Activated CD4-positive, alpha-beta T cell treated with anti-CD3 and anti-CD28 coated beads, Interleukin-2, Interleukin-6, amounts not matched to agents 100 ng/mL and 50 ng/mL, durations not matched to agents 16 hours and 8 hours (primary cell): ENCODE measurements at places on chromosomes 2 and 18.
A peak's percentile ranks its signal among the peaks of the same experiment; 100 is the strongest.

DNA sequence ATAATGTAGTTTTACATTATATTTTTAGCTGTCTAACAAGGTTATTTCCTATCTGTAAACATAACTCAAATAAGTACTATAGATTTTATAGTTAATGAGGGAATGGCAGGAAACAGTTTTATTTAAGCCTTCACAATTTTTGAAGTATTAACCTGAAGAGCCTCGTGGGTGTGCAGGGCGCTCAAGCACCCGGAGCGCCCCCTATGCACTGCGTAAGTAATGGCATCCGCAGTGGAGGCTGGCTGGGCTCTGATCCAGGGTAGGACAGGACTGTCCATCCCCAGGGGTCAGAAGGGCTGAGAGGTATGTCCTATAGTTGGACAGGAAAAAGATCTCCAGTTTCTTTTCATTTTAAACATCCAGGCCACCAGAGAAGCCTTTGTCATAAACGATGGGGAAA lies 8.2 kb upstream of the GBX2 start:
- DNase-seq: peak; percentile 35

GRCh38 chr2:153604133-153604532 lies 125.6 kb upstream of the RPRM start:
- DNase-seq: no peak

- peak; percentile 49 for DNase-seq
Measured at GRCh38 chr18:42028247-42028832, 73.3 kb downstream of the PIK3C3 start.

DNA sequence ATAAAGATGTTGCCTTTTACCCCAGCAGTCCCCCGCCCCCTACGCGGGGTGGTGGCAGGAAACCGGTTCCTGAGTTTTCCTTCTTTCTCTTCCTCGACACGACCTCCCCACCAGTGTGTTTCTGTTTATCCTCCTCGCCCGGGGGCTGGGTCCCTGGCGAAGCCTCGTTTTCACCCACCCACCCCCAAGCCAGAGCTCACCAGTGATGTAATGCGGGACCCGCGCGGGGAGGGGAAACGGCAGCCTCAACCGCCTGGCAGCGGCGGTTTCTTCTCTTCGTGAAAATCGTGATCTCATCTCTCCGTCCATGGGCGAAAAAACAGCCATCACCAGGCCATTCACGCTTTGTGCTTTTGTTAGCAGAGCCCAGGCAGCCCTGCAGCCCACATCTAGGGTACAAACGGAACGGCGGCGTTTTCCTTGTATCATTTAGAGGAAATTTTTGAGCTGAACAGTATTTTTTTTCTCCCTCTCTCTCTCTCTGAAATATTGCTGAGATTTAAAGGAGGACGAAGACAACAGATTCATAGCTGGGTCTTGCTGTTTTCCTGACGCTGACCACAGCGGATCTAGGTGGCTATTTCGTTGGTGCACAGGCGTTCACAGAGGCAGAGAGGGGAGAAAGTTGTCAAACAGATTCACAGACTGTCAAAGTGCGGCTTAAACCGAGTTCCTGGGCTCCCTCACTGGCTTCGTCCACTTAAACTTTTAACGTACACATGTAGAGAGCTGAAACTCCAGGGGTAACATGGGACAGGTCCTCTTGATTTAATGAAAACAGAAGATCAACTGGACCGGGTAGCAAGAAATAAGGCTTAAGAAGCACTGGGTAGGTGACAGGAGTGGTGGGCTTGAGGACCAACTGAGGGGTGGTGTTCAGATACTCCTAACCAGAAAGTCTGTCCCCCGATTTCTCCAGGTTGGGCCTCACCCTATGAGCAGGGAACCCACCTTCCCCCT lies 21.9 kb upstream of the PAX3 start:
- no peak for DNase-seq

DNA sequence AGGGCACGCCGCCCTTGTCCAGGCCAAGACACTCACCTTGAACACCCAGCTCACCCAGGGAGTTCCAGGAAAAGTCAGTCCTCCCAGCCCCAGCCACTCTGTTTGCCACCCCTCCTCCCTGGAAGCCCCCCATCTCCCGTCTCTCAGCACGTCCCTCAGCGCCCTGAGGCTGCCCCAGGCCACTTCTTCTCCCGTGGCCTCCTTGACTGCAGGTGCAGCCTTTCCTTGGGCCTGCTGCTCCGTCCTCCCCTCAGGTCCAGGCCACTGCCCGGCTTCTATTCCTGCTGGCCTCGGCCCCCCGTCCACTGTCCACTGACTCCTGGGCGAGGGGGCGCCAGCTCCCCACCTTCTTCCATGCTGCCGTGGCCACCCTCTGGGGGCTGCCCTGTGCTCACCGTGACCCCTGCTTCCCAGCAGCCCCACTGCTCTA lies 239.1 kb downstream of the HDAC4 start:
- DNase-seq: no peak

- no peak for DNase-seq
Measured at GRCh38 chr2:193988784-193989183, 1668.2 kb upstream of the SLC39A10 start.

DNA sequence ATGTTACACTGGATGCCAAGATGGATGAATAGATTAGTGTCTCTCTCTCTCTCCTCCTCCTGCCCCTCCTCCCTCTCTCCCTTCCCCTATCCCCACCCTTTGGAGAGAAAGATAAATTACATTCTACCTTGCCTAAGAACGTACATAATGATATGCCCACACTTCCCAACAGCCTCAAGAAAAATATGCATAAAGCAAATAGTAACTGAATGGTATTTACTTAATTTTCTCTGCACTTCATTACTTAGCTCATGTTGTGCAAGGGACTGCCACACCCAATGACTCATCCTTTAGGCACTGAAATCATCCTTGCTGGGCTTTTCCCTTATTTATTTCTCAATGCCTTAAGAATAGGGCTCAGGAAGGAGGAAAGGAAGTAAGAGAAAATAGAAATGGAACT lies 137.3 kb upstream of the PID1 start:
- DNase-seq: no peak

GRCh38 chr2:230898016-230898712 lies 26.9 kb downstream of the GPR55 start:
- DNase-seq: no peak

- peak; percentile 15 for DNase-seq
Measured at GRCh38 chr2:190267302-190267701, 52.3 kb downstream of the HIBCH start.

GRCh38 chr2:201929281-201930026 lies 104.2 kb upstream of the FZD7 start:
- no peak for DNase-seq

DNA sequence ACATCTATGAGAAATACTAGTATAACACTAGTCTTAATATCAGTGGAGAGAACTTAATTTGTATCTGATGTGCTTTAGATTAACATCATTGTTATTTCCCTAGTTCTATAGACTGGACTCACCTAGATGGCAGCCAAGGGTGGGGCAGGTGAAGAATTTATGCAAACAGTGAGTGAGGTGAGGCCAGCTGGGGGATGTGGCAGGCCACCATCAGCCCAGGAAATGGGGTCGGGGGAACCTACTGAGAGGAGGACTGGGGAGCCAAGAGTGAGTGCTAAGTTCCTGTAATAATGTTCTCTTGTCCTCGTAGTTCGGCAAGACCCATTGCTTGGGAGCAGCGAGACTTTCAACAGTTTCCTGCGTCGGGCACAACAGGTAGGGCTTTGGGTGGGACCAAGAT lies 2.5 kb downstream of the SNX17 start:
- DNase-seq: no peak

DNA sequence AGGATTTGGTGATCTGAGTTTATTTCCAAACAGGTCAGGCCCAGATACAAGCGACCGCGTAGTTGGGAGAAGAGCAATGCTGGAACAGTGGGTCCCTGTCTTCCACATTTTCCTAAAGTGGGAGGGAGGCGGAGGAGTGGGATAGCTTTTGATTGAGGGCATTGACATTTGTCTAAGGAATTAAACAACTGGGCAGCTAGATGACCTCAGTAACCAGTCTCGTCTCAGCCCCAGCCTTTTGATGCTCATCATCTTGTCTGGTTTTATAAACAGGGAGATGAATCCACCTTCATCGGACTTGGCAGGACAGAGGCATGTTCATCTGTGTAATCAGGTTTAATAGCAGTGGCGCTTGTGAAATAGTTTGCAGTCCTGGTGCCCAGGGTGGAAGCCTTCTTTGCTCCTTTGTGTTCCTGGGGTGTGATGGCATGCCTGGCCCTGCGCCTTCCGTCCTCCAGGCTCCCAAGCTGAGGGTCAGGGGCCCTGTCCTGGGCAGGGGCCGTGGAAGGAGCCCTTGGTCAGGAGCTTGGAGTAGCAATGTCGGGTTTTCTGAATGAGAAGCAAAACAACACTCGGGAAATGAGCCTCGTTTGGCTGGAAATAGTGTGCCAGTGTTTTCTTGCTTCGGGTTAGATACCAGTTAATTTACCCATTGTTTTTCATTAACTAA lies 193.8 kb downstream of the FAM210A start:
- no peak for DNase-seq

- DNase-seq: no peak
Measured at GRCh38 chr18:53586923-53587322, 637.5 kb downstream of the MBD2 start.

DNA sequence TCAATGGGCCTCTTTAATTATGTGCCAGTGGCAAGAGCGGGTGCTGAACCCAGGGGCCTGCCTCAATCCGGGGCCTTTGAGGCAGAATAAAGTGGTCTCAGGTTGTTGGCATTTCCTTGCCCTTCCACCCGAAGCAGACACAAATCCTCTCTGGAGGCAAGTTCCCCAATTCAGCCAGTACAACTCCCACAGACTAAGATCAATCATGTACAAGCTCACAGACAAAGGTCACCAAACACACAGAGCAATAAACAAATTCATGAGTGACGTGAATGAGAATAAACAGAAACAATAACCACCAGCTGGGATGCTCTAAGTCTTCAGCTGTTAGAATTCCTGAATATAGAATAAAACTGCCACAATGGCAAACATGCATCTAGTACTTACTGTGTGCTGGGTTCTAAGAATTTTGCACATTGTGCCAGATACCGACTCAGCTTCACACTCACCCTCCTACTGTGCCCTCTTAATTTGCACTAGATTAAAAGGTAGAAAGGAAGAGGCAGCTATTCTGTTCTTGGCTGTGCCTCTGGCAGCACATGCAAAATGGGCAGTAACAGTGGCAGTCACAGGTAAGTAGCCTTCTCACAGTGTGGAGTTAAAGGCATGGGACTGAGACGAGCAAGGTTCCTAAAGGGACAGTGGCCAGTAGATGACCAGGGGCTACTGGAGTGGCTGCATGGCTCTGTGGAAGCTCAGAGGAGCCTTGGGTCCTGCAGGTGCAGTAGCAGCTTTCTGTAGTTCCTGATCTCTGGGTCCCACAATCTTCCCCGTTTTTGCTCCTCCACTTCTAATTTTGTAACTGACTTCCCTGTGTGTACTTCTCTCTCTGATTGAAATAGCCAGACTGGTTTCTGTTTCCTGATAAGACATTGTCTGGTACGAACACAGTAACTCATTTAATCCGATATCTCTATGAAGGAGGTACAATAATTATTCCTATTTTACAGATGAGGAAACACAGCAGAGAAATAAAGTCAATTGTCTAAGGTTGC lies 34.6 kb upstream of the IL1B start:
- DNase-seq: no peak

GRCh38 chr2:223101340-223102039 lies 49.5 kb downstream of the KCNE4 start:
- DNase-seq: no peak

- DNase-seq: no peak
Measured at GRCh38 chr2:37809931-37810570, 115.0 kb upstream of the RMDN2 start.

GRCh38 chr18:23964282-23965238 lies 50.0 kb upstream of the TTC39C start:
- peak; percentile 48 for DNase-seq

- no peak for DNase-seq
Measured at GRCh38 chr2:231200805-231201474, 2.5 kb downstream of the ARMC9 start.

DNA sequence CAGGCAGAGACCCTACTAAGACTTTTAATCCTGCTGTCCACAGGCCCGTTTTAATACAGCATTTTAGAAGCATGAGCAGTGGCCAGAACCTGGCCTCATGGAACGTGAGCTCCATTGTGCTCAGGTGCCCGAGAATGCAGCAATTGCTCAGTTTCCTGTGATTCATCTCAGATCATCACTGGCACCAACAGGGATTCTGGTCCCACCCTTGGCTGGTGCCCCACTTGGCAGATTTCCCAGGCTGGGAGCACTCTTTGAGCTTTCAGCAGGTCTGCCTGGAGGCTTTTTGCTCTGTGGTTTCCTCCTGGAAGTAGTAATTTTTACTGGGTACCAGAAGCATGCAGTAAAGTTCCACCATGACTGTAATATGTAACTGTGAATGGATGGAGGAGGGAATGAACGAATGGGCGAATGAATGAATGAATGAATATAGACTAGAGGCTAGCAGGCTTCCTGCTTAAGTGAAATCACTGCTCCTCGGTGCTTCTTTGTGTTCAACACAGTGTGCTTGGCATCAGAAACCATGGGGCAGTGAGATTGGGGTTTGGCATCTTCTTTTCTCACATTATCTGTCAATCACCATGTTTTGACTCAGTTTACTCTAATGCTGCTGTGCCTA lies 312.9 kb downstream of the PRKCE start:
- no peak for DNase-seq

- DNase-seq: no peak
Measured at GRCh38 chr18:3255611-3256165, 6.2 kb upstream of the MYL12B start.

DNA sequence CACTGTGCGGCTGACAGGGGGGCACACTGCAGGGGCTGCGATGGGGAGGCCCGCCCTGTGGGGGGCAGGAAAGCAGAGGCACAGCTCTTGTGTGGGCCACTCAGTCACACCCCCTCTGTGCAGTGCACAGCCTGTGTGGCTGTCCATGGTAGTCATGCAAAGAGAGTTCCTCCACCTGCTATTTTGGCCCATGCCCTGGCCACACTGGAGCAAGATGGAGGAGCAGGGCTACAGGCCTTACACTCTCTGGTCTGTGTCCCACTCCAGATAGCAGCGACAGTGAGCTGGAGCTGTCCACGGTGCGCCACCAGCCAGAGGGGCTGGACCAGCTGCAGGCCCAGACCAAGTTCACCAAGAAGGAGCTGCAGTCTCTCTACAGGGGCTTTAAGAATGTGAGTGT lies 28.5 kb upstream of the FAHD2A start:
- DNase-seq: no peak

DNA sequence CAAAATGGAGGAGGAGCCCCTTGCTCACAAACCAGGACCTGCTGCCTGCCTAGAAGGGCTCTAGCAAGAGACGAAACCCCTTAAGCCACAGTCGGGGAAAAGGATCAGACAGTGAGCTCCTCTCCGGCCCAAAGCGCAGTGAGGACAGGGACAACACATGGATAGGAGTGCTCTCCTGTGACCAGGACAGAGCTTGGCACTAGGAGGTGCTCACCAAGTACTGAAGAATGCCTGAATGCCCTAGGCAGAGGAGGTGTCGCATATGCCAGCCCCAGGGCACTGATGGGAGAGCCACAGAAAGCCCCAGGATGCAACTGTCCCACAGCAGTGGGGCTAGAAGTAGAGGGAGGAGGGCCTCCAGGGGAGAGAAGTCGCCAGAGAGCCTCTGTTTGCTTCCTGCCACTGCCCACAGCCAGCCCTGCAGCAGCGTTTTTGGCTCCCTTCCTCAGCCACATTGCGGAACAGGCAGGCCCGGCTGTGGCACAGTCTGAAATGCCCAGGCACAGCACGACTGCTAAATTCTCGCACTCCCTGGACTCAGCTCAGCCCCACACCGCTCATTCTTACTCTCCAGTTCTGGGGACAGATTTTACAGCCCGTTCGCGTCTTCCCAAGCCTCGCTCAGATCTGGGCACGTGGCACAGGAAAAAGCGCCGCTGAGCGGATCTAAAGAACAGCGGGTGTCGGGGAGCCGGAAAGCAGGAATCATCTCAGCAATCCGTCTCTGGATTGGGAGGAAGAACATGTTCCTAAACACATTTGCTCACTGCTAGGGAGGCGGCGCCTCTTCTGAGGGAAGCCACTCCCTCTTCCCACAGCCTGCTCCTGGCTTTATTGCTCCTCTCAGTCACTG lies 98.7 kb upstream of the POU3F3 start:
- no peak for DNase-seq
